Subcutaneous adipose tissue (tissue), 4 donors: ENCODE measurements at places on chromosomes 16 and 17. TPM values are rescaled to one million over a fixed set of nuclear protein-coding genes. Genes with fewer than 3 reads are reported as not detected.

Gene VEZF1
- 66.8 TPM for total RNA-seq

Gene KRT15
- not detected for total RNA-seq

Gene MYH10
- 51.7 TPM for total RNA-seq

Gene SLC13A5
- not detected for total RNA-seq

Gene ACSM2B
- total RNA-seq, result not detected

Gene STAT3
- total RNA-seq, result 134 TPM

Gene MYO1C
- 237 TPM for total RNA-seq

Gene TBC1D3E
- total RNA-seq, result not detected

Gene CIBAR2
- not detected for total RNA-seq

Gene CA4
- 47.0 TPM for total RNA-seq

Gene XYLT2
- total RNA-seq, result 7.2 TPM

Gene OR3A3
- total RNA-seq, result not detected

Gene PIMREG
- 2.4 TPM for total RNA-seq

Gene GRN
- total RNA-seq, result 363 TPM

Gene RAP1GAP2
- total RNA-seq, result 6.1 TPM

Gene FAM20A
- total RNA-seq, result 7.7 TPM

Gene SLC6A4
- total RNA-seq, result 1.3 TPM

Gene HOXB3
- total RNA-seq, result 4.0 TPM

Gene TBC1D3C
- total RNA-seq, result not detected

Gene VASN
- 16.0 TPM for total RNA-seq

Gene HOXB13
- 0.44 TPM for total RNA-seq

Gene CCNF
- 2.2 TPM for total RNA-seq

Gene SLC35G6
- not detected for total RNA-seq

Gene VTN
- total RNA-seq, result 0.85 TPM

Gene CDH3
- total RNA-seq, result 0.34 TPM

Gene SMIM5
- 0.66 TPM for total RNA-seq

Gene KRTAP3-2
- not detected for total RNA-seq

Gene TEKT1
- total RNA-seq, result not detected

Gene KRTAP9-8
- total RNA-seq, result not detected

Gene OR3A2
- total RNA-seq, result not detected

Gene SDR42E2
- total RNA-seq, result not detected

Gene CDRT15
- total RNA-seq, result not detected

Gene PLXDC1
- total RNA-seq, result 6.4 TPM

Gene DPEP2
- total RNA-seq, result 9.0 TPM

Gene TEX14
- total RNA-seq, result under 0.01 TPM

Gene KCNJ16
- 0.66 TPM for total RNA-seq

Gene GPR139
- not detected for total RNA-seq

Gene MYL4
- total RNA-seq, result not detected

Gene ASGR1
- 4.5 TPM for total RNA-seq

Gene DHRS7C
- not detected for total RNA-seq

Gene TP53TG3F
- not detected for total RNA-seq

Gene CCL5
- 0.82 TPM for total RNA-seq

Gene CD300E
- 1.1 TPM for total RNA-seq

Gene CCDC78
- 1.5 TPM for total RNA-seq
